ENCODE measurements at places on chromosomes 3 and 15.

DNA sequence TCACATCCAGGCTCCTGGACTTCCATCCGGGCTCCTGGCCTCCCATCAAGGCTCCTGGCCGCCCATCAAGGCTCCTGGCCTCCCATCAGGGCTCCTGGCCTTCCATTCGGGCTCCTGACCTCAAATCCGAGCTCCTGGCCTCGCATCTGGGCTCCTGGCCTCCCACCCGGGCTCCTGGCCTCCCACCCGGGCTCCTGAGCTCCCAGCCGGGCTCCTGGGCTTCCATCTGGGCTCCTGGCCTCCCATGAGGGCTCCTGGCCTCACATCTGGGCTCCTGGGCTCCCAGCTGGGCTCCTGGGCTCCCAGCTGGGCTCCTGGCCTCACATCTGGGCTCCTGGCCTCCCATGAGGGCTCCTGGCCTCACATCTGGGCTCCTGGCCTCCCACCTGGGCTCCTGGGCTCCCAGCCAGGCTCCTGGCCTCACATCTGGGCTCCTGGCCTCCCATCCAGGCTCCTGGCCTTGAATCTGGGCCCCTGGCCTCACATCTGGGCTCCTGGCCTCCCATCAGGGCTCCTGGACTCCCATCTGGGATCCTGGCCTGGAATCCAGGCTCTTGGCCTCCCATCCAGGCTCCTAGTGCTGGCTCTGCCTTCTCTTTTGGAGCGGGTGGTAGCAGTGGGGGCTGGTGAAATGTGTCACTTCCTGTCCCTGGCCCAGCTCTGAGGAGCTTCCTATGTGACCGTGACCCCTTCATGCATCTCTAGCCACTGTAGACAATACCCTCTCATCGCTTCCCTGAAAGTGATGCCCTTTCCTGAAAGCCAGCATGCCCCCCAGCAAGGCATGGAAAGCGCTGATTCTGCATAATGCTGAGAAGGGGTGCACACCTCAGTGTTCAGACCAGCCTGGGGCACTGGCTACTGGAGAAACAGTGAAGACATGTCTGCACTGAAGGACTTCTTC lies 62.7 kb upstream of the BLM start:
- no peak for DNase-seq

- peak; percentile 61 for DNase-seq
Observed at GRCh38 chr3:133663569-133664313, 2.0 kb upstream of the TOPBP1 start.

DNA sequence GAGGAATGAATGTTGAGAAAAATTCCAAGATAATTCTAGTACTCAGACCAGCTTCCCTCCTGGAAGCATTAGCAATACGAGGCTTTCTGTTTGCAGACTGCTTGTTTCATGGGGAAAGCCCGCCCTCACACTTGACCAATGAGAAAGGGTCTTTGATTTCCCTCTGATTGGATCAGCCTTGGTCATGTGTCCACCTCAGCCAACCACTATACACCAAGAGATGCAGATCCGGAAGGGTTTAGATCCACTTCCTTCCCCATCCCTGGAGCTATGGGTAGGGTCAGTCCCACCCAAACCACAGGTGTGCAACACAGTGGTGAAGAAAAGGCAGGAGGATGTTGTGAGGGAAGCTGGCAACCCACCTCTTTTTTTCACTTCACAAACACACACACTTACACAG lies 154.7 kb downstream of the SV2B start:
- DNase-seq: no peak

DNA sequence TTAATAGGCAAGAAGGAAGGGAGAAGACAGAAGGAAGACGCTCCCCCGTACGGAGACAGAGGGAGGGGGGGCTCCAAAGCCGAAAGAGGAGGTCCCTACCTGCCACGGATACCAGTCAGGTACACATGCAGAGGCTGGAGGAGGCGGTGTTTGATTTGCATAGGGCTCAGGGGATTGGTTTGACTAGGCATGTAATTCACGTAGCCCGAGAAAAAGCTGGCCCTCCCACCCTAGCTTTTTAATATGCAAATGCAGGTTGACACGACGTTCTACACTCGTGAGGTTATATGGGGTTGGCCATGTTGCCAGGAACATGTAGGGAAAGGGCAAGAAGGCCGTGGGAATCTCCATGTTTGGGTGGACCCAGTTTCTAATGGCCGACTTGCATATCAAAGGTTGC lies 29.8 kb downstream of the ZNF592 start:
- DNase-seq: no peak

GRCh38 chr15:89187986-89188514 lies 33.3 kb downstream of the RLBP1 start:
- no peak for DNase-seq

DNA sequence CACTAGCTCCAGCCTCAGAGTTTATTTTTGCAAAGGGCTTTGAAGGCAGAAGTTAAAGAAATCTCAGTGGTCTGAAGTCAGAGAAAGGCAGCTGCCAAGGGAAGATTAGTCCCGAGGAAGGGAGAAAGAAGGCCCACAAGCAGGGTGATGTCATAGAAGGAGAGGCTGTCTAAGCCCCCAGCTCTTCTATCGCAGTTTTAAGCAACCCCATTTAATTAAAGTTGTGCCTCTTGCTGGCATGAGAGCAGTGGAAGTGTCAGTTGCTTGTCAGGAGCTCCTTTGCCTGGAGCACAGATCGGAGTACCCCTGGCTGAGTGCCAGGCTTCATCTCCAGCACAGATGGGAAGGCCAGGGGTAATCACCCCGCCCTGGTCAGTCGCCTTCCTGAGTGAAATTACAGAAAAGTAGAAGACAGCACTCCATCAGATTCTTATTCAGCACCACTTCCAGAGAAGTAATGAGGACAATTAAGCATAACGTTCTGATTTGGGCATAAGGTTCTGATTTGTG lies 530.7 kb downstream of the EPHB1 start:
- DNase-seq: no peak

GRCh38 chr3:106425026-106425425 lies 556.2 kb upstream of the CBLB start:
- DNase-seq: no peak

DNA sequence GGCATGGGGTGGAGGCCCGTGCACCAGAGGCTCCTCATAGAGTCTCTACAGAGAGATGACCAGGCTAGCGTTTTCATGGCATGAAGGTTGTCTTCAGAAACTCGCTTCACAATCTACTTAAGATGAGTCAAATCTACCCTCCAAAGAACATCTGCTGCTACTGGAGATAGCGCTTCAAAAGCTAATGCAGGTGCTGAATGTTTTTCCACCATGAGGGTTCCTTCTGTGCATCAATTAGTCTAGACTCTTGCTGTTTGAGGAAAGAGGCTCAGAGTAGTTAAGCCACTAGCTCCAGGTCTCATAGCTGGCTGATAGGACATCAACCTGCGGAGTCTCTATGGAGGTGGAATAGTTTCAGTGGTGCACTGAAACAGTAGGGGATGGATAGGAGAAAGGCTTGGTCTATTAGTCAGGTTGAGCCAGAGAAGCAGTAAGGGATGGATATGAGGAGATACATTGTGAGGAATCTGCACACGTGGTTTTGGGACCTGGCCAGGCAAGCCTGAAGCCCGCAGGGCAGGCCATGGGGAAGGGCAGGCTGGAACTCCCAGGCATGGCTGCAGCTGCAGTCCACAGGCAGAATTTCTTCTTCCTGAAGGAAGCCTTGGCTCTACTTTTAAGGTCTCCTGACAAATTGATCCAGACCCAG lies 117.5 kb downstream of the APBA2 start:
- no peak for DNase-seq

DNA sequence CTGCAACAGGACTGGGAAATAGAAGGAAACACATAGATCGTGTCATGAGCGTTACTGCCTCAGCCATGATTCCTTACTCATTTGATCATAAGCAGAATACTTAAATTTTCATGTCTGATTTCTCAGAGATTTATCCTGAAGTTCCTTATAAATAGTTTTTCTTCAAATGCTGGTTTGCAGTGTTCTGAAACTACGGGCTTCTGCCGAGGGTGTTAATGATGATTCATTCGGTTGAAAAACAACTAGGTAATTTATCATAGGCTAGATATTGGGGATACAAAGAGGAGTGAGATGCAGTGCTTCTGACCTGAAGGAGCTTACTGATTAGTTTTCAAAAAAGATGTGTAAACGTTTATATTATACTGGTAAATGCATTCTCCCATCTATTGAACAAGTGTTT lies 428.9 kb downstream of the NLGN1 start:
- no peak for DNase-seq

- DNase-seq: no peak
Observed at GRCh38 chr3:38563886-38564270, 67.7 kb downstream of the EXOG start.

- DNase-seq: no peak
Observed at GRCh38 chr3:126413693-126414080, 19.0 kb downstream of the CFAP100 start.

GRCh38 chr3:100868096-100868495 lies 125.1 kb downstream of the ABI3BP start:
- DNase-seq: no peak

DNA sequence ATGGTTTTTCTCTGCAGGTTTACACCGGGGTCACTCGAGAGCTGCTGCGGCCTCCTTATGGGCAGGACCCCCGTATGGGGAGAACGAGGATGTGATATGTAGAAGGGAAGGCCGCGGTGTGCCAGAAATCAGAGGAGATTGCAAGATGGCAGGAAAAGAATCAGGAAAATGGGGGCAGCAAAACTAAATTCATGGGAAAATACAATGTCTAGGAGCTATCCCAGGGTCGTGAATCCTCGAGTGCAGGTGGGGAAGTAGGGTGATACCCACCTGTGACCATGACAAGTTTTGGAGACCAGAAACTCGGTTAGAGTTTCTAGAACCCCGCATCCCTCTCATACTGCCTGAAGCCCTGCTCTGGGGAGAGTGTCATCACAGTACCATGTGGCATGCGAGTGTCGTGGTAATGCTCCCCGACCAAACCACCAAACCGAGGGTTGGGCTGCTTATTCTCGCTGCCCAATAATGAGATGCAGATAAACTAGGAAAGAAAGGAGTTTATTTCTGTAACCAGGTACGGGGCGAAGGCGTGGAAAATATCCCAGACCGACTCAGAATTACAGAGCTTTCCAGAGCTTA lies 781 bp downstream of the TRNT1 start:
- no peak for DNase-seq

GRCh38 chr3:172564499-172564898 lies 41.3 kb upstream of the TNFSF10 start:
- no peak for DNase-seq

GRCh38 chr15:88316586-88316985 lies 60.0 kb upstream of the NTRK3 start:
- no peak for DNase-seq

- no peak for DNase-seq
Observed at GRCh38 chr3:53778153-53778552, 68.1 kb downstream of the CHDH start.

DNA sequence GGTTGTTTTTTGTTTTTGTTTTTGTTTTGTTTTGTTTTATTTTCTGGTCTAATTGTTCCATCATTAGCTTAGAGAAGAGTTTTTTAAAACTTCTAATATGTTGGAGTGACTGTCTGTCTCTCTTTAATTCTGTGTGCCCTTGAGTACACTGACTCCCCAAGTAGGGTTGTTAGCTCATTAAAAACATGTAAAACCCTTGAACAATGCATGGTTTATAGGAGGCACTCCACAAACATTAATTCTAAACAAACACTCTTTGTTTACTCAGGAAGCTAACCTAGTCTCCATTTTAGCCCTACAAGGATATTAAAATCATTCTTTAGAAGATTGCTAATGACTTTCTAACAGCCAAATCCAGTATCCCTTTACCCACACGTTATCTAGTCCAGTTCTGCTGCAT lies 100.5 kb downstream of the CGGBP1 start:
- no peak for DNase-seq

DNA sequence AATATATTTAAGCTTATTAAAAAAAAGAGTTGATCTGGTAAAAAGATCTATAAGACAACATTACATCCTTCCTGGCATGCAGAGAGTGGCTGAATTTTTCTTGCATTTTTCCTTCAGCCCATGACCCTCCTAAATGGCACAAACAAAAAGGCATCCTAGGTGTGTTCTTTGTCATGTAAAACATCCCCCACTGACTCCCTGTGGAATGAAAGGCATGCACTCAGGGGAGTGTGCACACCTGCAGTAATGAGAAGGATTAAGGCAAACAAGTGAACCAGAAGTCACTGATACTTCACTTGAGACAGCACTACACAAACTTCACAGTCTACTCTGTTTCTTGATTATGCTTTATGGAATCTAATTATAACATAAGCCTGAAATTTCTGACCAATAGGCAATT lies 195.0 kb downstream of the RBMS3 start:
- no peak for DNase-seq

DNA sequence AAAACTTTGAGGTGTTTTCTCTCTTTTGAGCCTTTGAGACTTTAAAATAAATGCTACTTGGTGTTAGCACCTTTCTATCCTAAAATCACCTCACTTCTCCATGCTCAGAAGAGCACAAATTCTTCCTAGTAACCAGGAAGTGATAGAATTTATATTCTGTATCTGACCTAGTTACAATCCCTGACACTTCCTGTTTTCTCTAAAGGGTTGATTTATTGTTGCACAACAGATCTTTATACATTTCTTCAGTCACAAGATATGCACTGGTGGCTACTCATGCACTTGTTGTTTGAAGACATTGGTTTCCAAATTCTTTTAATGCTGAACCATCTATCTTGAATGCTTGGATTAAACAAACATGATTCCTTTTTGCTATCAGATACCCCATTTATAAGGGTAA lies 47.2 kb upstream of the CNTN3 start:
- DNase-seq: no peak

- peak; percentile 62 for DNase-seq
Observed at GRCh38 chr3:48694610-48695392, 9.1 kb upstream of the NCKIPSD start.

GRCh38 chr15:34122771-34123183 lies 20.9 kb downstream of the PGBD4 start:
- DNase-seq: no peak

- no peak for DNase-seq
Observed at GRCh38 chr15:84876269-84876668, 8.2 kb upstream of the SLC28A1 start.

GRCh38 chr15:59174835-59175831 lies 31.5 kb upstream of the LDHAL6B start:
- DNase-seq: peak; percentile 57

- DNase-seq: no peak
Observed at GRCh38 chr15:63805993-63806980, 27.5 kb downstream of the HERC1 start.

GRCh38 chr3:113676261-113676660 lies 20.2 kb downstream of the USF3 start:
- no peak for DNase-seq

GRCh38 chr3:46076606-46077005 lies 49.3 kb upstream of the XCR1 start:
- no peak for DNase-seq

DNA sequence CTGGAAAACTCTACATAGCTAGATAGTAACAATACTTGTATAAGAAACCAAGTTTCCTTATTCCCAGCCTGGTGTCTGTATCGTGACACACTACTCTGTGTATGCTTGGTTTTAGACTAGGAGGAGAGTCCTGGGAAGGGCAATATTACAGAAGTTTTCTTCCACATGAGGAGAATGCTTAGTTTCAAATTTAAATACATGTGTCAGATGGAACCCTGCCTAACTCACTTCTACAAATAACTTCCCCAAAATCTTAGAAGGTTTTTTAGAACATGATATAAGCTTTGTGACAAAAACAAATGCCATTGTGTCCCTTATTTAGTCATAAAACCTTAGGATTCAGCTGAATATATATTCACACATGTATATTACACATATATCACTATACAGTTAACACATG lies 7.2 kb upstream of the IL20RB start:
- DNase-seq: no peak

- no peak for DNase-seq
Observed at GRCh38 chr15:97692301-97693015, 268.0 kb upstream of the ARRDC4 start.

Data from amniotic stem cell (primary cell).